Hematopoietic multipotent progenitor cell treated with erythropoietin and hydrocortisone succinate and interleukin-3 and kit ligand, for 8 days (in vitro differentiated cells): ENCODE measurements at places on chromosomes 1 and 21.

DNA sequence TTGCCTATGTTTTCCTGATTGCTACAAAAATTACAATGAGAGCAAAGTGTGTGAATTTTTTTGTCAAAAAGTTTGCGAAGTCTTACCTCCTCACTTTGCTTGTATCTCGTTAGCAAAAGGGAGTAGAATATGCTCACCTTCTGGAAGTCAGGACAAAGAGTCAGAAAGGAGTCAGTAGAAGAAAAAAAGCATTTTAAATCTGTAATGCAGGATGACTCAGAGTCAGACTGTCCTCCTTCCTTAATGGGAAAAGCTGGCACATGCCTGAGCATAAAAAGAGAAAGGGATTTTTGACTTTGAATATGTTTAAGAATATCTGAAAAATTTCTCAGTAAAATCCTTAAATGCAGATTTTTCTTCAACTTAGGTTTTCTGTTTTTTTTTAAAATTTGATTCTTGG lies 14.2 kb upstream of the VN1R5 start:
- DNase-seq = no peak

- no peak for DNase-seq
Observed at GRCh38 chr1:96159379-96159778, 562.2 kb upstream of the PTBP2 start.

GRCh38 chr1:40438391-40439015 lies 11.8 kb upstream of the ZFP69B start:
- DNase-seq = peak; percentile 47

GRCh38 chr1:59238333-59238934 lies 58.5 kb upstream of the FGGY start:
- DNase-seq = no peak

DNA sequence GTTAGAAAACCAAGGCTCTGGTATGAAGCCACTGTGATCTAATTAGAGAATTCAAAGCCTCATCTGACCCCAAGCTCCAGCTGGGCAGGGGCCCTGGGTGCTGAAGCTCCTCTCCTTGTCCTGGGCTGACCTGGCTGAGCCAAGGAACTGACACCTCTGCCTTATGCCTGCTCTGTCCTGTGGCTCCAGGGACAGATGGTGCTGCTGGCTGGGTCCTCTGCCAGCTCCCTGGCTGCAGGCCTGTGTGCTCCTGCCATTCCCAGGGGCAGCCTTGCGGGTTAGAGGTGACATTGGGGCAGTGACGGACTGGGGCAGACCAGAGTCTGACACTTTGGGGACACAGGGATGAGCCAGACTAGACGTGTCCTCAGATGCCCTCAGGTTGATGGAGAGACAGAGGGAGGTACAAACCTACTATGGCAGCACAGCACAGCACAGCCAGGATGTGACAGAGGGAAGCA lies 11.8 kb downstream of the ACOT11 start:
- no peak for DNase-seq

- no peak for DNase-seq
Observed at GRCh38 chr21:16086936-16087335, 357.2 kb downstream of the USP25 start.

DNA sequence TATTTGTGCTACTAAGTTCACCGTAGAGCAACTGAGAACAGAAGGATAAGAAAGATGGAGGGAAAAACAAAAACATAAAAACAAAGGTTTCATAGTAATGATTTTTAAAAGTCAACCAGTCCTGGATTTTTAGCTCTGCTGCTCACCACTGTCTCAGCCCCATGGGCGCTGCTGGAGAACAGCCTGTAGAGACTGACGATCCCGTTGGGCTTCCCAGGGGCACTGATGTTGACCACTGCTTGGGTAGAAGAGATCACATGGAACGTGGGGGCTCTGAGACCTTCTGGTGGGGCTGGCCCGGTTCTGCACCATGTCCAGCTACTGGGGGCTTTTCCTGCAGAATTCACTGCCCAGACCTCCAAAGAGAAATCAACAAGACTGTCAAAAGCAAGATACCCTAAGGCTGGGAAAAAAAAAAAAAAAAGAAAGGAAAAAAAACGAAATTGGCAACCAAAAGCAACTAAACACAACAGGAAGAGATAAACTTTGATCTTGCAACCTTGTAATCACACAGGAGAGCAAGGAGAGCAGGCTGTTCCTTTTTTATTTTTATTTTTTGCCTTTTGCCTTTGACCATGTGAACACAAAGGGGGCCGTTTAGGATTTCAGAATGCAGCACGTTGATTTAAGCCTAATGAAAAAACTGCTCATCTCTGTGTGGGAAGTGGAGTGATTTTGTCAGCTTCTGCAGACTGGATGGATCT lies 83.5 kb downstream of the KCTD3 start:
- no peak for DNase-seq

- peak; percentile 42 for DNase-seq
Observed at GRCh38 chr1:64480999-64481772, 11.3 kb downstream of the CACHD1 start.

DNA sequence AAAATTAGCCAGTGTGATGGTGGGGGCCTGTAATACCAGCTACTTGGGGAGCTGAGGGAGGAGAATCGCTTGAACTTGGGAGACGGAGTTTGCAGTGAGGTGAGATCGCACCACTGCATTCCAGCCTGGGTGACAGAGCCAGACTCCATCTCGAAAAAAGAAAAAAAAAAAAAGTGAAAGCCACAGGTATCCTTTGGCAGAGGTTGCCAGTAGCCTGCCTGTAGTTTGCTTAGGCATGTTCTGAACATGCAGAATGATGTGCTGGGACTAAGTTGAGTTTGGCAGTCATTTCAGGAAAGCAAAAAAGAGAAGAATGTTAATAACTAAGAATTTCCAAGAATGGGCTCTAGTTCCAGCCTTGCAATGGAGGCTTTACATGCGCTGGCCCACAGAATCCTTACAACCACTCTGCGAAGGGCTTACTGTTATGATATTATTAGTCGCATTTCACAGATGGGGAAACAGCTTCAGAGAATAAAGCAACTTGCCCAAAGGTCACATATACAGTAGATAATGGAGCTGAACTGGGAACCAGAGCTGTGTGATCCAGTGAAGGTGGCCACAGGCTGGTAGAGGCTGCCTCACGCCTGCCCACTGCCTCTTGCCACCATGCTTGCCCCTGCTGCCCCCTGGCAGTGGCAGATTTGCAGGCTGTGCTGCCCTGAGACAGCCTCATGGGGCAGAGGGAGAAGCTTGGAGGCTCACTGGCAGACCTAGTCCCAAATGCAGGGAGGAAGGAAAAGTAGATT lies 66.5 kb upstream of the LYST start:
- DNase-seq = no peak

- no peak for DNase-seq
Observed at GRCh38 chr21:35521293-35521692, 472.2 kb upstream of the RUNX1 start.

GRCh38 chr21:29350246-29350779 lies 51.6 kb downstream of the BACH1 start:
- DNase-seq = no peak

DNA sequence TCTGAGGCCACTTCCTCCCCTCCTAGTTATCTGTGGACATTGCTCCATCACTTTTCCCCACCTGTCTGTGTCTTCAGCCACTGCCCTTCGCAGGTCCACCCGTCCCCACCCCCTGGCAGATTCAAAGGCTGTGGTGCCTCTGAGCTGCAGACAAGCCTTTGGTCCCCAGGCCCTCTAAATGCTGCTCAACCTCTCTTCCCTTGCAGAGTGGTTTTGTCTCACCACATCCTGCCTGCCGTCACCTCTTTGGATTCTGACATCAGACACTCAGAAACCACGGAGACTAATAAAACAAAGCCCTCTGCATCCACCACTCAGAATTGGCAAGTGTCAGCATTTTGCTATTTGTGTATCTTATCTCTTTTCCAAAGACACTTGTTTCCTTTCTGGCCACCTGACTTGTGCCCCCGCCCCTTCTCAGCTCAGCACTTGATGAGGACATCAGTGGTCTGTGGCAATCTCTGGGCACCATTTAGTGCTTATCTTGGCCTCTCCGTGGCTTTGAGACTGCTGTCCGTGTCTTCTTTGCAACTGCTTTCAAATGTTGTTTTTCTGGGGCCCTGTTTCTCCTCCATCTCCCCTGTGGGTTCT lies 7.7 kb downstream of the CNIH3 start:
- peak; percentile 67 for DNase-seq

- no peak for DNase-seq
Observed at GRCh38 chr21:33296156-33296555, 28.6 kb upstream of the IFNAR1 start.

DNA sequence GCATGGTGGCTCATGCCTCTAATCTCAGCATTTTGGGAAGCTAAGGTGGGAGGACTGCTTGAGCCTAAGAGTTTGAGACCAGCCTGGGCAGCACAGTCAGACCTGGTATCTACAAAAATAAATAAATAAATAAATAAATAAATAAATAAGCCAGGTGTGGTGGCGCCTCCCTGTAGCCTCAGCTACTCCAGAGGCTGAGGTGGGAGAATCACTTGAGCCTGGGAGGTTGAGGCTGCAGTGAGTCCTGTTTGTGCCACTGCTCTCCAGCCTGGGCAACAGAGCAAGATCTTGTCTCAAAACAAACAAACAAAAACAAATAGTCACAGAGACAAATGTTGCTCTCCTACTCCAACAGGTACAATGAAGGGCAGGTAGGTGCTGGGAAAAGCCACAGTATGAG lies 242.4 kb upstream of the POU3F1 start:
- no peak for DNase-seq

- no peak for DNase-seq
Observed at GRCh38 chr1:200774735-200775444, 36.2 kb downstream of the CAMSAP2 start.

GRCh38 chr1:117473063-117473462 lies 105.8 kb downstream of the MAN1A2 start:
- no peak for DNase-seq

DNA sequence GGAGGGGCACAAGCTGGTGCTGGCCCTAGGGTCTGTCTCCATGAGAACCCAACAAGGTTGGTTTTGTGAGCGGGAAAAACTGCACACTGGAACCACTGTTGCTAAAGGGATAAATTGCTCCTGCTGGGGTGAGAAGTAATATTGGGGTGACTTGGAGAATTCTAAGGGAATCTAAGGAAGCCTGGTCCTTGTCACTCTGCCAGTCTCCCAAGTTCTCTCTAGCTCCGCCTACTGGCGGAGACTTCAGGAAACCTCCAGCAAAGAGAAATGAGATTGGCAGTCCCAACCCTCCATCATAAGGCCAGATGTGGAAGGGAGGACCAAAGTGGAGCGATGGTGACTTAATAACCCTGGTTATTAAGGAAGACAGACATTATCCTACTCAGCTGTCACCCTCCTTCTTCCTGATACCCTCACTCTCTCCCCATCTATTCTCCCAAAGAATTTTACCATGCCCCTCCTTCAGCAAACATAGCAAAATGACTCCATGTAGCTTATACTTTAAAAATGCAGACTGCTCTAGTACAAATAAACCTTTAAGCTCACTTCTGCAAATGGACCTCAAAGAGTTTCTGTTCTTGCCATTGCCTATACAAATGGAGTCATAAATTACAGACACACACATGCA lies 2.7 kb downstream of the LCE1F start:
- DNase-seq = peak; percentile 33

- no peak for DNase-seq
Observed at GRCh38 chr1:228205526-228206436, 2.1 kb upstream of the OBSCN start.

DNA sequence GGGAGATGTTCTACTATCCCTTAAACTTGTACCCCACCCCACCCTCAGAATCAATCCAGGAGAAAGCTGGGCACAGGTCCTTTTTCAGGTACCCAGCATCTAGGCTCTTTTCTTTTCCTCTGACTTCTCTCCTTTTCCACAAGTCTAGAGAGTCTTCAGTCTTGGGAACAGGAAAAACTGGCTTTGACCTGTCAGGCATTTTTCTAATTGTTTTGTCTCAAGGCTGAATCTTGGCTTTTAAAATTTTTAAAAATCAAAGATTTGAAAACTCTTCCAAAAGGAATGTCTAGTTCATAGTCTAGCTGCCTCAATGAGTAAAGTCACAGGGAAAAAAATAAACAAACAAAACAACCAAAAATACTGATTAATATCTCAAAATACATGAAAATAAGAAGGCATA lies 161.5 kb downstream of the HFM1 start:
- no peak for DNase-seq

DNA sequence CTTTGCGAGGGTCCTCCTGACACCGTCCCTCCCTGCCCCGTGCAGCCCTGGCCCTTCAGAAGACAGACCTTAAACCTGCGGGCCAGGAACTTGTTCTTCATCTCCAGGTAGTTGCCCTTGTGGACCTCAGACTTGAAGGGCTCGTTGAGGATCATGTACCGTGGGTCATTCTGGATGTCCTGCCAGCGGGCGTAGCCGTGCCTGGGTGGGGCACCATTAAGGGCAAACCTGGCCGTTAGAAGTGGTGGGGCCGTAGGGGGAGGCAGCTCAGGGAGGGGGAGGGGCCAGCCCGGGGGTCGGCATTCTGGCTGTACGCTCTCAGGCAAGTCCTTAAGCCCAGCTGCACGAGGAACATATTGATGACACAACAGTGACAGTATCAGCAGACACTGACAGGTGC lies 64.6 kb downstream of the KCNAB2 start:
- DNase-seq = no peak

DNA sequence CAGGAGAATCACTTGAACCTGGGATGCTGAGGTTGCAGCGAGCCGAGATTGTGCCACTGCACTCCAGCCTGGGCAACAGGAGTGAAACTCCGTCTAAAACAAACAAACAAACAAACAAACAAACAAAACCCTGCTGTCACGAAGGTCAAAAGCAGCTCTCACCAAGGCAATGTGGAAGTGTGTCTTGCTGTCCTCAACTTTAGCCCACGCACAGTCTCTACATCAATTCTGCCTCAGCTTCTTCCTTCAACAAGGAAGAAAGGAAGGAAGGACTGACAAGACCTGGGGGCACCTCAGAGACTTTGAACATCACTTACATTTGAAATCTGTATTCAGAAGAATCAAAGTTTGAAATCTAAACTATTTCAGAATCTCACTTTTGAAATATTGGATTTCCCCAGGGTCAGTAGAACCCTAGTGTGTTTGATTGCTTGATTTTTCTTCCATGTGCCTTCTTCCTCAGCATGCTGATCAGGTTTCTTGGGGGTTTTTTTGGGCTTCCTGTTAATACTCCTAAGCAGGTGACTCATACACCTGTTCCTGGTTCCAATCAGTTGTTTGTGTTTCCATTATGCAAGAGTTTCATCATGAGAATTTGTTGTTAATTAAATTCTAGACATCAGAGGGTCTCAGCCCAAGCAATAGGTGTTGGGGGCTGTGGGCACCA lies 6.5 kb upstream of the CSTB start:
- no peak for DNase-seq

DNA sequence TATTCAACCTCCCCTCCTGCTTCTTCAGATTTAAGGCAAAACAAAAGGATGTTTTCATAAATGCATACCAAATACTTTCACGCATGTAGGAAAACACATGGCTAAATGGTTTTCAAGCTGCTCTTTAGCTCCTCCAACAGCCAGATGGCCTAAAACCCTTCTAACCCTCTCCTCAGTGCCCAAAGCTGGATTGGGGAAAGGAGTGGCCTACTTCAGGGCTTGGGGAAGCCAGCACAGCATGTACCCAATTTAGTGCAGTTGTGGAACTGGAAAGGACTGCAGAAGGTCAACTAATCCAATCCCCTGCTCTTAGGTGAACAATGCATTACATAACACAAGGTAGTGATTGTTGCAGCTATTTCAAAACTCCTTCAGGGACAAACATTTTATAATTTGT lies 9.3 kb downstream of the F5 start:
- no peak for DNase-seq
